Testis (tissue), 5 donors: ENCODE measurements at places on chromosomes 6 and 20. TPM values are rescaled to one million over a fixed set of nuclear protein-coding genes. Genes with fewer than 3 reads are reported as not detected.
A peak's percentile ranks its signal among the peaks of the same experiment; 100 is the strongest.

Gene TNXB
- 44.0 TPM for total RNA-seq

GRCh38 chr6:166553563-166554271 lies 32.8 kb downstream of the RAMACL start:
- H3K4me3 ChIP-seq, result no peak overlapping the region
- no peaks in the 10 kb centered on the region for H3K36me3 ChIP-seq
- DNase-seq, result no peak
- no peaks in the 10 kb centered on the region for H3K4me1 ChIP-seq
- H3K27me3 ChIP-seq, result no peaks in the 10 kb centered on the region

DNA sequence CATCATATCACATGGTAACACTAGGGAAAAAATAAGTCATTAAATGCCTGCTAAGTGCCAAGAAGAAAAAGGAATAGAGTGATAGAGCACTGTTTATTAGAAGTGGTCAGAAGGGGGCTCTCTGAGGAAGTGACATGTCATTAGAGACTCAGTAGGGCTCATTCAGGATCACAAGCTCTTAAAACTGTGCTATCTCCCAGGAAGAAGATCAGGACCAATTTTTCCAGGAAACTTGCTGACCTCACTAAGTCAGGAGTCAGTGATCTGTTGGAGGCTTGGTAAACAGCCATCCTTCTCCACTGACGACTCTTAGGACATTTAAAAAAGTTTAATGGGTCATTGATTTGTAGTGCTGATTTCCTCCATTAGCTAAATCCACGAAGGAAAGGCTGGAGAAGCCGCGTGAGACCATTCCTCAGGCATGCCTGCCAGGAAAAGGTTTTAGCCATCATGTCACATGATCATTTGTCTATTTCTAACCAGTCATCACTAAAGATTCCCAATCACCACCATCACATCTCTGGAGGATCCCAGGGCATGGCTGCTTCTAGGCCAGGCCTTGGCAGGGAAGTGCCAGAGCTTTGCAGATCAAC lies 5.9 kb upstream of the PTPN1 start:
- H3K4me1 ChIP-seq, result peaks cover 6% of the 10 kb centered on the region
- no peak for DNase-seq
- H3K36me3 ChIP-seq, result no peaks in the 10 kb centered on the region
- no peak overlapping the region for H3K4me3 ChIP-seq
- H3K27ac ChIP-seq, result peak overlapping the region; percentile 48
- no peaks in the 10 kb centered on the region for H3K27me3 ChIP-seq

Gene CDH4
- 3.3 TPM for total RNA-seq

DNA sequence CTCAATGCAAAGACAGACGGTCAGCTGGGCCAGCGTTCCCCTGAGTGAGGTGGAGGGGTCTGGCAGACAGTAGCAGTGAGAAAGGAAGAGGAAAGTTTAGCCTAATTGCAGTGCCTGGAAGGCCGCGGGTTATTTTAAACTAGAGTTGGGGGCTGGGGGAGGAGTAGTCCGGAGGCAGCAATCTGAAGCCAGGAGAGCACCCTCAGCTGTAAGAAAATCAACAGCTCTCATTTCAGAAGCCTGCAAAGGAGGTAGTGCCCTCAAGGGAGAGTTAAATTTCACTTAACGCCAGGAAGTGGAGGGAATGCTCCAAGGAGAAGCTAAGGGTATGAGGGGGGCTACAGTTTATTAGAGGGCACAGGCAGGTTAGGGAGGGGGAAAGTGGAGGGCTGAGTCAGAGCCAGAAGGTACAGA lies 26.9 kb downstream of the RING1 start:
- no peak overlapping the region for H3K27ac ChIP-seq
- H3K27me3 ChIP-seq, result no peaks in the 10 kb centered on the region
- H3K4me3 ChIP-seq, result no peak overlapping the region
- no peaks in the 10 kb centered on the region for H3K36me3 ChIP-seq

Gene RNF217
- total RNA-seq, result 33.3 TPM

Gene HLA-DOA
- 1.2 TPM for total RNA-seq

- DNase-seq, result no peak
- no peaks in the 10 kb centered on the region for H3K4me1 ChIP-seq
- no peaks in the 10 kb centered on the region for H3K27me3 ChIP-seq
- H3K4me3 ChIP-seq, result no peak overlapping the region
- no peak overlapping the region for H3K27ac ChIP-seq
Measured at GRCh38 chr6:111406200-111406721, 76.8 kb downstream of the REV3L start.

DNA sequence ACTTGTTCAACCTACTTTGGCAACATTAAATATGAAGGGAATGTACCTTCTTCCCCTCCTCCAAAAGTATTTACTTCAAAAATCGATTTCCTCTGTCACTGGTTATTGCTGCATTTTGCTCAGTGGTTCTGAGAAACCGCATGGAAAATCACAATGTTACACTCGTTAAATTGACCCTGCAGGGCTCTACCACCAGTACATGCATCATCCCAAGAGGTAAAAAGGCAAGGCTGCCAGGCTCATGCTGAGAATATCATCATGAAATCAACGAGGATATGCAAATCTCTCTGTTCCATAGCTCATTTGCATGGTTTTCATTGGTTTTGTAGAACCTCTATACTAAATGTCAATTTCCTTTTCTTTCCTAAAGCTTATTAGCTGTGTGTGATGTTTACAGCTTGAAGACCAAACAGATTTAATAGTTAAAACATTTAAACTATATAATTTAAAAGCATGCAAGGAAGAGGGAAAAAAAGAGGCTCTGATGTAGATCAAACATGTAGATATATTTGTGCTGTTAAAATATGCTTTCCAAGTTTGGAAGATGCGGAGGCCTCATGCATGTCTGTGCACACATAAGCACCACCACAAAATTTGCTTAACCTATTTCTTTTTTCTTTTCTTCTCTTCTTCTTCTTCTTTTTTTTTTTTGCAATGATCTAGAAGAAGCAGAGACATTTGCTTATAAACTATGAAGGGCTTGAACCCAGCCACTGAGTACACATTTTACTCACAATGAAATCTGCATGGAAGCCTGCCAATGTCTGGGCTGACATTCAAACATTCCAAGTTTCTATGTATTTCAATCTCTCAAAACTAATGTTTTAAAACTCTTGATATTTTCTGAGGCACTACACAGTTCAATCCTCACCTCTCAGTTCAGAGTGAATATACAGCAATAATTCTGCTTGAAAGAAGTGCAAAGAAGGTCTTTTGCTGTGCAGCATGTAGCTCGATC lies 194.0 kb downstream of the GMPR start:
- no peak overlapping the region for H3K4me3 ChIP-seq
- H3K4me1 ChIP-seq, result peaks cover 24% of the 10 kb centered on the region
- no peaks in the 10 kb centered on the region for H3K36me3 ChIP-seq
- no peaks in the 10 kb centered on the region for H3K27me3 ChIP-seq

DNA sequence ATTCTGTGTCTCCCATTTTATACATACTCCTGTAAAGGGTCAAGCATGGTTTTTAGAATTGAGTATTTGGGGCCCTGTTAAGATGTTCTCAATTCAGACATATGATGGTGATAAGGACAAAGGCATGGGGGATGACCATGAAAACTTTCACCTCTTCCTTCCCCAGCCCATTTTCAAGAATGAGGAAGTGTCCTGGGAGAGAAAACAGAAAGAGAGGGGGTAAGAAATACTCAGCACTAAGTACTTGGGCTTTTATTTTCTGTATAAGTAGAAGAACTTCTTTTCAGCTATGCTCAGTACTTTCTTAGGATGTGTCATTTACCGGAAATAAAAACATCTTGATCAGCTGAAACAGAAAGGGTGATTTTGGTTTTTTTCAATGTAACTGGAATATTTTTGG lies 10.9 kb upstream of the MBOAT1 start:
- no peak overlapping the region for H3K4me3 ChIP-seq
- DNase-seq, result no peak
- H3K36me3 ChIP-seq, result no peaks in the 10 kb centered on the region
- H3K27ac ChIP-seq, result no peak overlapping the region

DNA sequence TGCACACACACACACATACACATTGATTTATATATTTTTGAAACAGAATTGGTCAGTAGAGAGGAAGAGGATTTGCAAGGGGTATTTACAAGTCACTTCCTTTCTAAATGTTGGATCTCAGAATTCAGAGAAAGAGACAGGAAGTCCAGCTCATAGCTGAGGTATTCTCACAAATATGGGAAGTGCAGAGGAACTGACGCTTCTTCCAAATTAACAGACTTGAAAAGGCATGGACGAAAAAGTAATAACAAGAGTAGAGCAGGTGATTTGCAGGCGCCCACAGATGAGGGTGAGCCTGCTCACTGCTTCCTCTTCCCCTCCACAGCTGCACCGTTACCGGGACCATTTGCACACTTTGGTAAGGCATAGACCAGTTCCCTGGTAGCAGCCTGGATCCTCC lies 246.4 kb downstream of the PHACTR1 start:
- no peak overlapping the region for H3K27ac ChIP-seq
- H3K27me3 ChIP-seq, result no peaks in the 10 kb centered on the region

Gene ARMC2
- total RNA-seq, result 24.0 TPM

DNA sequence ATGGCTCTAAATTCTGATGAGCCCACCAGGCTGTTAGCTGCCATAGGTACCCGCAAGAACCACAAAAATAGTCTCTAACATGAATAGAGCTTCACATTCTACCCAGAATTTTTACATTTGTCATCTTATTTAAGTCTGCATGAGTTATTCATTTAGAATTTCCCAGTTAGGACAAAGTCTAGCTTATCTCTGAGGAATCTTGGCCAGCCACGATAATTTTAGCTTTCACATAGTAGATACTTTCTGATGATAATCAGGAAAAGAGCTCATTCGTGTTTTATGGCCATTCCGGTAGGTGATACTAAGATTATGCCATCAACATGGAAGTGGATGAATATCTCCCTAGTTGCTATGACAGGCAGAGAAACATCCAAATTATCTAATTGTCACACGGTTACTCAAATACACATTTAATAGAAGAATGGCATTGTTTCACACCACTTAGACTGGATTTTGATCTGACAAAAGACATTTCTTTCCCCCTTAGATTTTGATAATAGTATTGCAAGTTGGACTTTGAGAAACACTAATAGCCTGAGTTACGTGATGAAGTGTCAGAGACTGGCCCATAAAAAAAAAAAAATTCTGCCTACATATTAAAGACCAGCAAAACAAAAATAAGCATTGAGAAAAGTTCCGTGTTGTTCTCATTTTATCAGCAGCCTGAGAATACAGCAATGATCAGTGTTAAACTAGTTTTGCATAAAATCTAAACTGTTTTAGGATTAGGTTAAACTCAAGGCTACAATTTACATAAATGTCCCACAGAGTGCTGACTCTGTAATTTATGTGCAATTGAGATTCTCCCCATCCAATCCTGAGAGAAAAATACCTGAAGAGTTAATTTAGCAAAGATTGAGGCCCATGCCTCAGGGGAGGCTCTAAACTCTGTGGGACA lies 397.5 kb upstream of the ARID1B start:
- no peaks in the 10 kb centered on the region for H3K27me3 ChIP-seq
- no peak overlapping the region for H3K4me3 ChIP-seq
- H3K27ac ChIP-seq, result no peak overlapping the region
- H3K36me3 ChIP-seq, result no peaks in the 10 kb centered on the region
- no peaks in the 10 kb centered on the region for H3K4me1 ChIP-seq

DNA sequence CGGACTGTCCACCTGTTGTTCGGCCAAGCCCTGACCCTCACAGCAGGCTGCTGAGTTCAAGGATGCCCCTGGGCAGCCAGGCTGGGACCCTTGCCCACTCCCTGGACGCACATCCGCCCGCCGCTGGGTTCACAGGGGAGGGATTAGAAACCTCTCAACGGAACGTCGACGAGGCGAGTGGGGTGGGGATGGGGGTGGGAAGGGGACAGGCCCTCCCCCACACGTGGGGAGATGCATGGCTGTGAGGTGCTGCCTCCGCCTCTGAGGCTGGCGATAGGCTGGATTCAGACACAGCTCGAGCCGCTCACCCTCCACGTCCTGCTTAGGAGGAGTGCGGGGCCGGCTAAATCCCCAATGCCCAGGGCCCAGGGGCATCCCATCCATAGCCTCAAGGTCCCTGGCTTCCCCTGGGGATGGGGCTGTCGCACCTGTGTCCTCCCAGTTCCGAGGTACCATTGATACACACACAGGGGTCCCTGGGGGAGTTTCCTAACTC lies 90.6 kb upstream of the BHLHE23 start:
- no peak for DNase-seq
- no peak overlapping the region for H3K27ac ChIP-seq
- H3K36me3 ChIP-seq, result no peaks in the 10 kb centered on the region
- H3K4me1 ChIP-seq, result no peaks in the 10 kb centered on the region

Gene ALDH8A1
- 0.87 TPM for total RNA-seq

Gene SALL4
- 27.8 TPM for total RNA-seq

GRCh38 chr6:150435832-150436231 lies 67.0 kb downstream of the IYD start:
- no peak overlapping the region for H3K4me3 ChIP-seq
- no peak for DNase-seq
- no peaks in the 10 kb centered on the region for H3K4me1 ChIP-seq
- no peaks in the 10 kb centered on the region for H3K27me3 ChIP-seq
- H3K36me3 ChIP-seq, result no peaks in the 10 kb centered on the region

GRCh38 chr6:127997496-127998164 lies 96.8 kb upstream of the THEMIS start:
- H3K36me3 ChIP-seq, result no peaks in the 10 kb centered on the region
- H3K27ac ChIP-seq, result no peak overlapping the region
- no peak overlapping the region for H3K4me3 ChIP-seq
- DNase-seq, result no peak

- H3K4me3 ChIP-seq, result no peak overlapping the region
- peak; percentile 81 for DNase-seq
- H3K27ac ChIP-seq, result peak overlapping the region; percentile 53
- H3K4me1 ChIP-seq, result peaks cover 14% of the 10 kb centered on the region
- H3K36me3 ChIP-seq, result no peaks in the 10 kb centered on the region
Measured at GRCh38 chr20:19274412-19275015, 62.1 kb downstream of the SLC24A3 start.

- H3K27ac ChIP-seq, result no peak overlapping the region
- H3K27me3 ChIP-seq, result no peaks in the 10 kb centered on the region
- H3K36me3 ChIP-seq, result no peaks in the 10 kb centered on the region
- H3K4me3 ChIP-seq, result no peak overlapping the region
- no peaks in the 10 kb centered on the region for H3K4me1 ChIP-seq
Measured at GRCh38 chr6:11952316-11952715, 59.8 kb upstream of the HIVEP1 start.

Gene ROS1
- 1.3 TPM for total RNA-seq

Gene TRAM2
- 26.1 TPM for total RNA-seq

GRCh38 chr6:155377061-155377460 lies 62.8 kb upstream of the TFB1M start:
- H3K27ac ChIP-seq, result no peak overlapping the region
- DNase-seq, result no peak
- H3K36me3 ChIP-seq, result no peaks in the 10 kb centered on the region
- no peak overlapping the region for H3K4me3 ChIP-seq

- DNase-seq, result no peak
- H3K4me1 ChIP-seq, result no peaks in the 10 kb centered on the region
- no peak overlapping the region for H3K27ac ChIP-seq
- no peaks in the 10 kb centered on the region for H3K27me3 ChIP-seq
Measured at GRCh38 chr6:151723152-151723551, 84.3 kb upstream of the ESR1 start.

GRCh38 chr6:81326881-81327561 lies 425.5 kb downstream of the TENT5A start:
- H3K4me3 ChIP-seq, result no peak overlapping the region
- DNase-seq, result peak; percentile 13
- H3K4me1 ChIP-seq, result no peaks in the 10 kb centered on the region
- no peaks in the 10 kb centered on the region for H3K27me3 ChIP-seq
- H3K36me3 ChIP-seq, result no peaks in the 10 kb centered on the region
- H3K27ac ChIP-seq, result no peak overlapping the region

GRCh38 chr20:7980332-7981046 lies 39.1 kb downstream of the TMX4 start:
- H3K4me3 ChIP-seq, result no peak overlapping the region
- no peaks in the 10 kb centered on the region for H3K27me3 ChIP-seq
- no peaks in the 10 kb centered on the region for H3K36me3 ChIP-seq
- H3K27ac ChIP-seq, result no peak overlapping the region

GRCh38 chr20:53795170-53795569 lies 201.5 kb upstream of the ZNF217 start:
- no peaks in the 10 kb centered on the region for H3K4me1 ChIP-seq
- H3K36me3 ChIP-seq, result no peaks in the 10 kb centered on the region
- DNase-seq, result no peak
- H3K27me3 ChIP-seq, result no peaks in the 10 kb centered on the region
- no peak overlapping the region for H3K4me3 ChIP-seq
